T-helper 22 cell (primary cell): ENCODE measurements at places on chromosomes 7 and 10.
A peak's percentile ranks its signal among the peaks of the same experiment; 100 is the strongest.

- DNase-seq = no peak
Observed at GRCh38 chr7:37037286-37037685, 313.0 kb upstream of the AOAH start.

- no peak for DNase-seq
Observed at GRCh38 chr7:92352009-92352408, 95.3 kb upstream of the GATAD1 start.

GRCh38 chr10:112712536-112712935 lies 237.5 kb upstream of the TCF7L2 start:
- no peak for DNase-seq

DNA sequence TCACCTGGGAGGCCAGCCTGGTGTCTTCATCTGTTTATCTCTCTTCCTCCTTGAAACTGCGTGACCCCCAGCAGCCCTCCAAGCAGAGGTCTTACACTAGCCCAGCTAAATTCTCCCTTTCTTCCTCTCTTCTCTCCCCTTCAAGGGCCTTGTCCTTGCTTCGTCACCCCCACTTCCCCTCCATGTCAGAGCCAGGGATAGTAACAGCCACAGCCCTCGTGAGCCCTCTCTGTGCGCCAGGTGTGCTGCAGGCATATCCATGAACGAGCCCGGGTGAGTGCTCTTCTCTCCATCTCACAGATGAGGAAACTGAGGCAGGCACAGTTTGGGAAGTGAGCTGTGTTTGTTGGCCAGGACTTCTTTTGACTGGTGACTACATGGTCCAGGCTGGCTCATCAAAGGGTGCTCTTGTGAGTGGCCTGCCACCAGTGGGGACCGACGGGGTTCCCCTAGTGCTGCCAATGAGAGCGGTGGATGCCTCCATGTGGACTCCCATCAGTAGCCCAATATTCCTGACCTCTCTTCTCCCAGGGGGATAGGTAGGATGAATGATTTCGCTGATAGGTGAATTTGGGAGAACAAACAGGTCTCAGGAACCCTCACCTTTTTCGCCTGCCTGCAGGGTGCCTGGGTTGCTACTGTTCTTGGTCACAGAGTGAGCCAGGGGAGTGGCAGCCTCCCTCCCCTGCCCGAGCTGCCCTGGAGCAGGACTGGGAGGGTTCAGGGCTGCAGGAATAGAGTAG lies 38.1 kb downstream of the ADRA2A start:
- DNase-seq = no peak

- no peak for DNase-seq
Observed at GRCh38 chr7:129529643-129530042, 27.3 kb downstream of the SMKR1 start.

GRCh38 chr7:30184791-30185487 lies 50.2 kb downstream of the MTURN start:
- no peak for DNase-seq

DNA sequence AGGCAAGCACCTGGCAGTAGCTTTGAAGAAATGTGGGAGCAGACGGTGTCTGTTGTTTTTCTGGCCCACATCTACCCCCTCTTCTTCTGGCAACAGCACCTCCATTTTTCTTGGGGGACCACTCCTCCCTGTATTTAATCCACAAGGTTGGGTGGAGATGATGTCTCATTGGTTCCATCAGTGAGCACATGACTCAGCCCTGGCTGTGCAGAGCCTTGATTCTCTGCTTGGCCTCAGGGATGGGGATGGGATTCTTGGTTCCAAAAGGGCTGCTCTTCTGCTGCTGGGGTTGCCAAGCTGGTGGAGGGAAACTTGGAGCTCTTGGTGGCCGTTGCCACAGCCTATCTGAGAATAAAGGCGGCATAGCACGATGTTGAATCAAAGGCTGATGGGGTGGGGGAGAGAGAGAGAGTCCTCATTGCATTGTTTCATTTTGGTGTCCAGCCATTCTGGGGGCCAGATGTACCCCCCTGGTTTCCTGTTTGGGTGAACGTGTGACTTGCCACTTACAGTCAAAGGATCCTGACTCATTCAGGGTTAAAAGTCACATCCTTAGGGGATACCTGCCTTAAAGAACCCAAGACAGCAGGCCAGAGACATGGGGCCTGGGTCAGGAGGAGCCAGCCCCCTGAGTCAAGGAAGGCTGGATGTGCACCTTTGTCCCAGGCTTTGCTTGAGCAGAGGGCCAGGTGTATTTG lies 25.9 kb downstream of the GRK5 start:
- no peak for DNase-seq

GRCh38 chr7:108252177-108252576 lies 122.0 kb upstream of the LAMB4 start:
- DNase-seq = no peak

DNA sequence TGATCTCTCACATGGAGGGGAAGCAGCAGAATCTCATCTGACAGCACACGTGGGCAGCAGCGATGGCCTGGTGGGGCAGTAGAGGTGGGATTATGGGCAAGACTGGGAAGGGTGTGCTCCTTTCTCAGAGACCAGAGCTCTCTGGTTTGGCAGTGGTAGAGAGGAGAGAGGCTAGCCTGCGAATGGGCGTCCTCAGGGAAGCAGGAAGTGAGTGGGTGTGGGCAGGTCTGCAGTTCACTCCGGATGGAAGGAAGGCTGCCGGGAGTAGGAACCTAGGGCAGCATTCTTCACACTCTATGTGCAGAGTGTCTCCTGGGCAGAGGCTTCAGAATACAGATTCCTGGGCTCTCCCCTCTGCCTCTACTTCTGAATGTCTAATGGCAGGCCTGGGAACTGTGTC lies 162.8 kb upstream of the BMPER start:
- DNase-seq = no peak

GRCh38 chr10:17026686-17027485 lies 102.7 kb downstream of the CUBN start:
- peak; percentile 69 for DNase-seq

DNA sequence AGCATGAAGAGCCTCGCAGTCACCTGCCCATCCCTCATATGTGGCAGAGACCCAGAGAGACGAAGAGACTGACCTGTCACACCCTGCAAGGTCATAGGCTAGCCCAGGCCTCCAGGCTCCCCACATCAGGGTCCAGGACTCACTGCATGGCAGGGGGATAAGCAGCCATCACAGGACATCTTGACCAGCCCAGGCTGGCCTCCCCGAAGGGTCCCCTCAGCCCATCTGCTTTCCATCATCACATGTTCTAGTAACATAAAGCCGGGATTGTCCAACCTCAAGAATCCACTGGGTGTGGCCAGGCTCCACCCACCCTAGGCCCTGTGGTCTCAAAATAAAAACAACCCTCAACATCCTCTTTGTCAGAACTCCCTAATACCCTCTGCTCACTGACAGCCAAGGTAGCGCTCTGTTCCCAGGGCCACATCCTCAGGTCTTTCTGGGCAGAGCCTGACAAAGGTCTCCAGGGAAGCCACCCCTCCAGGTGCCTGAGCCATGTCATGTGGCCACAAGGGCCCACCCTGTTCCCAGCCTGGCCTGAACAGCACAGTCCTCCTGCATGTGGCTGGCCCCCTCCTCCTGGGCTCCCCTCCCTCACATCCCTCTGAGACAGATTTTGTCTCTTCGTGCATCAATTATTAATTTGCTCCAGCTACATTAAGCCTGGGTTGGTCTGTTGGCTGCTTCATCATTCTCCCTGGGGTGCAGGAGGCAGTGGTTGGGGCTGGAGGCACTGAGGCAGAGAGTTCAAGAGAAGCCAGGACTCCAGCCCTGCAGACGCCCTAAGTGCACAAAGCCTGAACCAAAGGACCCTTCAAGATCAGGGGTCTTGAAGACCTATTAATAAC lies 131.8 kb upstream of the UNC5B start:
- no peak for DNase-seq

- no peak for DNase-seq
Observed at GRCh38 chr7:55075464-55076021, 56.7 kb downstream of the EGFR start.

DNA sequence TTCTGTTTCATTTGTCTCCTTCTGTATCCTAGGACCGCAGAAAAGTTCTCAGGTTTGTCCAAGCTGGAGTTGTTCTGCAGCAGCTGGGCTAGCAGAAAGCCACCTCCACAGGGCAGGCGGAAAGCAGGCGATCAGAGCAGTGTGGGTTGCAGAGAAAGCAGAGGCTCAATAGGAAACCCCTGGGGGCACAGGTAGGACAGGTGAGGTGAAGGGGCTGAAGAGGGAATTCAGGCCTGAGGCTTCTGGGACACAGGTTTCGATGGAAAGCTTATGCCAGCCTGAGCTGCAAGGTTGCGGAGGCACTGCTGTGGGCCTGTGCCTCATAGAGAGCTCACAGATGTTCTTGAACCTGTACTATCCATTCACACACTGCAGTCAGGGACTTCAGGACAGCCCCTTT lies 194.9 kb upstream of the TPK1 start:
- DNase-seq = no peak

GRCh38 chr10:103458720-103459119 lies at the start of gene CALHM1:
Gene CALHM1 (minus strand): TSS chr10:103458900. CDS start chr10:103458751, 149 bp downstream.
- no peak for DNase-seq

- DNase-seq = no peak
Observed at GRCh38 chr7:20133803-20134202, 83.4 kb downstream of the MACC1 start.

DNA sequence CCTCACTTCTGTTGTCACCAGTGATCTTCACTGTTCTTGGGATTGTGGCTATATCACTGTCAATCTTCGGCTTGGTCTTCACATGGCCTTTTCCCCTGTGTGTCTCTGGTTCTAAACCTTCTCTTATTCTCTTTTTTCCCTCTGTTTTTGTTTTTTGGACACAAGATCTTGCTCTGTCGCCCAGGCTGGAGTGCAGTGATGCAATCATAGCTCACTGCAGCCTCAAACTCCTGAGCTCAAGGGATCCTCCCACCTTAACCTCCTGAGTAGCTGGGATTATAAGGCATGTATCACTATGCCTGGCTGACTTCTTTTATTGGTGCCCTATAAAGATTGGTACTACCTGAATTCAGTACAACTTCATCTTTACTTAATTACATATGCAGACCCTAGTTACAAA lies 143.4 kb upstream of the EFCAB10 start:
- no peak for DNase-seq

DNA sequence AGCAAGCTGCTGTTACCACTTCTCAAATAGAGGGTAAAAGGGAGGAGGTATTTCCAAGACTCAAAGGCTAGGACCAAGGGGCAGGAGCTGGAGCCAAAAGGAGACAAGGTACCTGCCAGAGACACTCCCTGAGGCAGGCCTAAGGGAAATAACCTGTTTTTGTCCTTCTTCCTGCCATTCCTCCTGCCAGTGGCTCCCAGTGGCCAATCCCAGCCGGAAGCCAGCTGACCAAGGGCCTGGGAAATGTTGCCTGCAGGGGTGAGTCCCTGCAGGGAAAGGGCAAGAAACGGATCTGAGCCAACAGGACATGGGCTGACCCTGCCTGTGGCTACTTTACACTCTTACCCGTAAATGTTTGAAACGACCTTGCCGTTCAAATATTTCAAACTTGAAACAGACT lies 3.5 kb downstream of the CYTH3 start:
- DNase-seq = no peak

DNA sequence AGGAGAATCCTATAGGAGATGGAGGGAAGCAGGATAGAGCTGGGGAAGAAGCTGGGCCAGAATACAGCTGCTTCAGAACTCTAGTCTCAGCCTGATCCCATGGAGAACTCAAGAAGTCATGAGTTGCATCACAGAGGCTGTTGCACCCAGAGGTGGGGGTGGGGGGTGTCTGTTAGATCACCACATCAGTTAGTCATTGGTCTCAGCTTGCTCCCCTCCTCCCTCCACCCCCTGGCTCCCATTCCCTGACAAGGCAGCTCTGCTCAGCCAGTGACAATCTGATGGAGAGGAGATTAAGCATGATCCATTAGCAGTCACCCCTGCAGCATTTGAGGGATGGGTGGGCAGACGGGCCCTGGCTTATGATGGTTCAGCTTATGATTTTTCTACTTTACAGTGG lies 58.4 kb upstream of the FGL2 start:
- DNase-seq = no peak

GRCh38 chr7:22569586-22570321 lies 69.8 kb upstream of the STEAP1B start:
- DNase-seq = no peak

DNA sequence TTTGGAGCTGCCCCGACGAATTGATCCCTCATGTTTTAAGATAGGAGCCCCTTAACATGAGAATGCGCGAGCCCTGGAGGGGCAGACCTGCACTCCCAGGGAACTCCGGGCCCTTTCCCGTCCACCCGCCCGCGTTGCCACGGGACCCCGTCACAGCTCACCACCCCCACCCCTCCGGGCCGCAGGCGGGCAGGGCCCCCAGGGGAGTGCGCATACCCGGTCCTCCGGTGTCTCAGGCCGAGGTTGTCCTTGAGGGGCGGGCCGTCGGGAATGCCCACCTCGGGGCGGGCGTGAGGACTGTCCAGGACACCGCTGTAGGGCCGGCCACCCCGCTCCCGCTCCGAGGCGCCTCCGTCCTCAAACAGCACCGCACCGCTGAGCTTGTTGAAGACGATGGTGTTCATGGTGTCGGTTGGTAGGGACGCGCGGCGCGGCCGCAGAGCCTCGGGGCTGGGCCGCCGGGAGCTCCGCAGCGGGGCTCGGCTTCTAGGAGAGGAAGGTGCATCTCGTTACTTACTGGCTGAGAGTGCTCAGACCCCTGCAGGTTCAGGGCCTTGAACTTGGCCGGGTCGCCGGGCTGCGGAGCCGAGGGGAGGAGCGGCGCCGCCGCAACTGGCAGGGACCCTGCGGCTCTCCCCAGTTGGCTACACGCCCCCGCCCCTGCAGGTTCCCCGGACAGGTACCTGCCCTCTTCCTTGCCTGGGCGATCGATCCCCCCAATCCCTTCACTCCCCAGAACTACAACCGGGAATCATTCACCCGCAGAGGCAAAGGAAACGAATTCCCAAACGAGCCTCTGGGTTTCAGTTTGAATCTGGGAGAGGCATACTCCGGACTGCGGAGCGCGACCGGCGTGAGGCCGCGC lies 2.4 kb downstream of the MKX start:
- no peak for DNase-seq

GRCh38 chr7:131035088-131035770 lies 292.4 kb upstream of the MKLN1 start:
- no peak for DNase-seq

GRCh38 chr7:131568970-131569369 lies 12.5 kb upstream of the PODXL start:
- DNase-seq = no peak

- DNase-seq = no peak
Observed at GRCh38 chr10:131452926-131453720, 141.6 kb upstream of the TCERG1L start.

DNA sequence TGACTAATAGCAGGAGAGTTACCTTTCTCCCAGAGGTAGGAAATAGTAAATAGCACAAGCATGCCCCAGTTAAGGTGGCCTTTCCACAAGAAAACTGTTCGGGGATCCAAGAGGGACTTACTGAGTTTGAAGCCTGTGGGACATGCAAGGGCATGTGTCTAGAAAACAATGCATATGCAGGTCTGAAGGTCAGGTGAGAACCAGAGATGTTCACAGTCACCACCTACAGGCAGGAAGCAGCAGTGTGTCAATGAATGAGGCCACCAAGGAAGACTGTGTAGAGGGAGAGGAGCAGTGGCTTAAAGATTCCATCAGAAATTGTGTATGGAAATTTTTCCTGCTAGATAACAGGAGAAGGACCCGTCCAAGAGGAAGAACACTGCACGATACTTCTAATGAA lies 66.0 kb downstream of the CALD1 start:
- no peak for DNase-seq

GRCh38 chr10:69459101-69459790 lies 8.0 kb downstream of the TSPAN15 start:
- DNase-seq = no peak
